ENCODE measurements at places on chromosomes 7 and 10.
A peak's percentile ranks its signal among the peaks of the same experiment; 100 is the strongest.

GRCh38 chr7:149067869-149068268, 22.6 kb downstream of the ZNF786 start:
- no peak for DNase-seq

GRCh38 chr10:89644691-89644966, 413 bp downstream of the PANK1 start:
- no peak for DNase-seq

- DNase-seq: no peak
These were observed 103.1 kb upstream of the SFMBT2 start for GRCh38 chr10:7513936-7514335.

GRCh38 chr7:52143219-52143618, 826.6 kb upstream of the COBL start:
- no peak for DNase-seq

DNA sequence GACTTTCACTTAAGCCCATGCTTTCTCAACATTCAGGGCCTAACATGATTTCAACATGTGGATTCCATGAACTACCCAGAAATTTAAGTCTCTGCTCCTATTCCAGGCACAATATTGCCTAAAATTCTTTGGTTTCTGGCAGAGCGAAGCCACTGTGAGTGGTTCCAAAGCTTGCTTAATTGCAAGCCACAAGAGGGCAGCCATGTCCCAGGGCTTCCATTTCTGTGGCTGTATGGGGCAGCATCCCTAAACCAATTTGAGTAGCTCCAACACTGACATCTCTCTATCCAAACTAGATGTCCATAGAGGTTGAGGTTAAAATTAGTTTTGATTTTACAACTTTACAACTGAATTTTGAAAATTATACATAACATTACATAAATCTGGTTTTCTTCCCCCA, 56.3 kb upstream of the MDFIC start:
- no peak for DNase-seq

DNA sequence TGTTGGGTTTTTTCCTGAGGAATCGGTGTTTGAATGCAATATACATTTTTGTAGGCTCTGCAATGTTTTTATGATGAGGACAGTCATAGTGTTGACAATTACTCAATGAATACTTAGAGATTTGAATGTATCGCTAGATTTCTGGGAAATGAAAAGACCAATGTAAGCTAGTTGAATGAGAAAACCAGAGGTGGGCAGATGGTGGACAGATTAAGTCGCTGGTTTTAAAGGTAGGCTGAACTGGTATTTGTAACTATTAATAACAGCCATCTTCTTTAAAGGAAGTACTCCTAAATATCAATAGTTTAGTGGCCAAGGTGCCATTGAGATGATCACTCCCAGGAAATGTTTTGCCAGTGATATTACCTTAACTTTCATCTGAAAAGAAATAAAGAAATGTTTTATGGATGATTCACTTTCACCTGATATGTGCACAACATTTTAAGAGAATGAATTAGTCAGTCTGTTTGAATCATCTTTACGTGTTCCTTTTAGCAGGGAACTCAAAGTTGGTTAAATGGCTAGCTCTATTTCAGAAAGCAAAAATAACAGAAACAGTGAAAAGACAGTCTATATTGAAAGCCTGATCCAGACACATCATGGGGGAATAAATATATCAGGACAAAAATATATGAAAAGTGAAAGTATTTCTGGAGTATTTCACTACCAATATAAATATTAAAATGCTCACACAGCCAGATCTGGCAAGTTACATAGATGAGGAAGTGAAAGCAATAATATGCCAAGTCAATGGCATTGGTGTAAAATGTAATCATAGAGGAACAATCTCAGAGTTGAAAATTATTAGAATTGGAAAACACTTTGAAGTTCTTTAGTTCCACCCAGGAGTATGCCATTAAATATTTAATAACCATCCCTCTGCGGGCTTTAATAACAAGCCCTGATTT, 20.7 kb downstream of the MET start:
- no peak for DNase-seq

DNA sequence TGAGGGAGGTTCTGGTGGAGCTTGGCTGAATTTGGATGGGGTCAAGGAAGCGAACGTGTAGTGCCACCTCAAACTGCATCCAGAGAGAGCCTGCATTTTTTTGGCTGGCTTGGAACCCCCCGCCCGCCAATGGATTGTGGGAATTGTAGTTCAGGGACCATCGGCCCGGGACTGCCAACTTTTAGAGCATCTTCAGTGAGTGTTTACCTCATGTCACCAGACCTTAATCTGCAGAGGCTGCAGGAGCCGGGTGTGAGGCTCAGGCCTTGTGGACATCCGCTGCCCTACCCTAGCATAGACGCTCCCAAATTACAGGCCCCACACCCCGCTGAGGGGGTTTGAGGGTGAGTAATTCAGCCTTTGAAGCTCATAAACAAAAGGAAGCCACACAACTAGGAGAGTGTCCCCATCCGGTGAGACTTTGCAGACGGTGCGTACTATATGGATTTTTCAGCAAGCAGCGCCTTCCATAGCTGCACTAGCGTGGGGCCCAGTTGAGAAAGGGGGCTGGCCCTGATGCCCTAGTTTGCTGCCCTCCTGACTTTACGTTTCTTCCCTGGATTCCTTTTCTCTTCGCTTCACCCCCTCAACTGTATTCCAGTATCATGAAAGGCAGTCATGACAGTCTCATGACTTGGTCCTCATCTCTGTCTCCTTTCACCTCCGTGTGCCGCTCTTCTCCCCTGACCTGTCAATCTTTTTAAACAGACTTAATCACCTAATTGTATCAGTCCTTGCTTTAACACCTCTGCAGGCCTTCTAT, 717 bp downstream of the CNPY4 start:
- DNase-seq: peak; percentile 59

DNA sequence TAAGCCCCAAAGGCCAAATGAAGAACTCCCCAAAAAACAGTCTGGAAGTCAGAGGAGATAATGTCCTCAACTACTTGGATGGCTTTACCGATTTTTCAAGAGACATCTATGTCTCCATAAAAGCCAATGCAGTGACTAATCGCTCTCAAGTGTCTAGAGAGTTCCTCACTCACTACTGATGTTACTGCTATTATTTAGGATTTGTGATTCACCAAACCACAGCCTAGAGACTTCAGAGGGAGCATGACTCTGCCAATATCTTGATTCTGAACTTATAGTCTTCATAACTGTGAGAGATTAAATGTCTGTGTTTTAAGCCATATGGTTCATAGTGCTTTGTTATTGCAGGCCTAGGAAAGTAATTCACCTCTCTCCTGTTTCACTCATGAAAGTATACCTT, 160.2 kb downstream of the IPMK start:
- no peak for DNase-seq

GRCh38 chr7:45161138-45161537, 3.5 kb downstream of the RAMP3 start:
- DNase-seq: no peak

GRCh38 chr10:129466703-129467358, at the start of gene MGMT:
Gene MGMT (plus strand): TSS chr10:129467241.
- DNase-seq: peak; percentile 95

Measured in 8988T (cell line).